ENCODE measurements at places on chromosomes 1 and 21.

GRCh38 chr1:180027949-180028445, 73.4 kb downstream of the CEP350 start:
- DNase-seq, result no peak

- DNase-seq, result no peak
These were observed 79.6 kb downstream of the DAB1 start for GRCh38 chr1:57344265-57344664.

- DNase-seq, result no peak
These were observed 6.7 kb downstream of the TRPM2 start for GRCh38 chr21:44360159-44360558.

- no peak for DNase-seq
These were observed 85.3 kb downstream of the VPS13D start for GRCh38 chr1:12315146-12315545.

DNA sequence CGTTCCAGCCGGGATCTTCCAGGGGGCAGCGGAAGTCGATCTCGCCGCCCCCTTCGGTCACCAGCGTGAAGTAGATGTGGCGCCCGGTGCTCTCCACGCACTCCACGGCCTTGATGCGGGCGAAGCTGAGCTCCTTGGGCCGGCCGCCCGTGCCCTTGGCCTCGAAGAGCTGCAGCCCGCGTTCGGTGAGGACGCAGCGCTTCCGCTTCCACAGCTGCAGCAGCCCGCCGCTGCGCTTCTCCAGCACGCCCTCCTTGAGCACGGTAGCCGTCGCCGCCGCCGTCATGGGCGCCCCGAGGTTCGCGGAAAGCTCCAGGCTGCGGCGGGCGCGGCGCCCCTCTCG, 516 bp downstream of the PHLDA3 start:
- no peak for DNase-seq

DNA sequence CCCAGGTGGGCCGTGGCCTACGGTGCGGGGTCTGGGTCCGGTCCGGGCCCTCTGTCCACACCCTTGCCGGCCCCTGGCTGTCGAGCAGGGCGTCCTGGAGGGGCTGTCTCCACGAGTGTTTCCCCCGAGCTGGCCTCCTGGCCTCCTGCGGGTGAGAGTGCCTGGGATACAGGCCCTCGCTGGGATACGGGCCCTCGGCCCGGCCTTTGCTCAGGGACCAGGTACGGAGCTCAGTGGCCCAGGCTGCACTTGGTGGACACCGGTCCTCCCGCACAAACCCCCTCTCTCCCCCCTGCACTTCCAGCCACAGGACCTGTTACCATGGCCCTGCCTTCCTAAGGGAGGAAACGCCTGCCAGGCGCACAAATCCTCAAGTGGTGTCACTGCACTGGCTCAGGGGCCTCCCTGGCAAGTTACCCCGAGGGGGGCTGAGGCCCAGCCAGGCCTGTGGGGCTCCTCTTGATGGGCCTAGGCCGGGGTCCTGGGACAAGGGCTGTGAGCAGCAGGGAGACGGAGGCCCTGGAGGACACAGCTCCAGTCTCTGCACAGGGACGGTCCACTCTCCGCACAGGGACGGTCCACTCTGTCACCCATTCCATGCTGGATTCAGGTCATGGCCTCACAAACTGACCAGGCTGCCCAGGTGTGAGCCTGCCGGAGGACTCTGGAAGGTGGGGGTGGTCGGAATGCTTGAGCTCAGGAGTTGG, 18.2 kb upstream of the RNF223 start:
- peak; percentile 28 for DNase-seq

Measured in left lobe of liver (tissue), 2 donors.